ENCODE measurements at places on chromosomes 11 and 22. TPM values are rescaled to one million over a fixed set of nuclear protein-coding genes. Genes with fewer than 3 reads are reported as not detected.

The MDK gene
- 290 TPM for total RNA-seq

The TRIM21 gene
- 44.1 TPM for total RNA-seq

The PDGFB gene
- total RNA-seq: 190 TPM

The OR8D4 gene
- total RNA-seq: not detected

The P2RY6 gene
- total RNA-seq: 0.44 TPM

The CCDC87 gene
- total RNA-seq: not detected

The HPX gene
- 0.27 TPM for total RNA-seq

The UBE4A gene
- 40.2 TPM for total RNA-seq

The HBG2 gene
- not detected for total RNA-seq

The DRD2 gene
- total RNA-seq: not detected

The FREY1 gene
- not detected for total RNA-seq

The EHF gene
- total RNA-seq: not detected

The PMM1 gene
- total RNA-seq: 9.8 TPM

The PDGFD gene
- total RNA-seq: 14.5 TPM

The ADM gene
- 103 TPM for total RNA-seq

The HORMAD2 gene
- total RNA-seq: not detected

The KCNQ1OT1 gene
- 0.10 TPM for total RNA-seq

The MS4A3 gene
- not detected for total RNA-seq

The LARGE1 gene
- total RNA-seq: 4.5 TPM

The LRRC4C gene
- total RNA-seq: not detected

The RIMBP3C gene
- 0.05 TPM for total RNA-seq

The NECTIN1 gene
- total RNA-seq: 13.9 TPM

The MRGPRE gene
- not detected for total RNA-seq

The GSTT4 gene
- total RNA-seq: not detected

The RFPL2 gene
- total RNA-seq: not detected

The ANGPTL5 gene
- not detected for total RNA-seq

The RAG2 gene
- not detected for total RNA-seq

The EFEMP2 gene
- 29.5 TPM for total RNA-seq

The TNNT3 gene
- total RNA-seq: not detected

The TUBA8 gene
- total RNA-seq: 11.5 TPM

The CALCB gene
- total RNA-seq: not detected

The MS4A15 gene
- not detected for total RNA-seq

The NAP1L4 gene
- 101 TPM for total RNA-seq

The RAPSN gene
- not detected for total RNA-seq

The C11orf87 gene
- not detected for total RNA-seq

The TMEM225 gene
- total RNA-seq: not detected

The DDTL gene
- 0.60 TPM for total RNA-seq

The PLAAT5 gene
- not detected for total RNA-seq

The OR2D2 gene
- total RNA-seq: not detected

The DBX1 gene
- total RNA-seq: not detected

The PRODH gene
- not detected for total RNA-seq

The CRYBB2 gene
- total RNA-seq: not detected

The B4GALNT4 gene
- total RNA-seq: 0.05 TPM

The MLC1 gene
- not detected for total RNA-seq

The CNGA4 gene
- total RNA-seq: not detected

The RRM1 gene
- 92.0 TPM for total RNA-seq

The CCT8L2 gene
- total RNA-seq: not detected

The SCUBE1 gene
- 0.30 TPM for total RNA-seq

The CDKN1C gene
- 3.2 TPM for total RNA-seq

The DRICH1 gene
- not detected for total RNA-seq

All from mammary microvascular endothelial cell (primary cell).